ENCODE measurements at places on chromosomes 16 and 17. TPM values are rescaled to one million over a fixed set of nuclear protein-coding genes. Genes with fewer than 3 reads are reported as not detected.

SPATA2L gene
- total RNA-seq, result 18.4 TPM

GDE1 gene
- 128 TPM for total RNA-seq

- DNase-seq, result no peak
These were observed 1.4 kb upstream of the ABR start for GRCh38 chr17:1180958-1181752.

DNA sequence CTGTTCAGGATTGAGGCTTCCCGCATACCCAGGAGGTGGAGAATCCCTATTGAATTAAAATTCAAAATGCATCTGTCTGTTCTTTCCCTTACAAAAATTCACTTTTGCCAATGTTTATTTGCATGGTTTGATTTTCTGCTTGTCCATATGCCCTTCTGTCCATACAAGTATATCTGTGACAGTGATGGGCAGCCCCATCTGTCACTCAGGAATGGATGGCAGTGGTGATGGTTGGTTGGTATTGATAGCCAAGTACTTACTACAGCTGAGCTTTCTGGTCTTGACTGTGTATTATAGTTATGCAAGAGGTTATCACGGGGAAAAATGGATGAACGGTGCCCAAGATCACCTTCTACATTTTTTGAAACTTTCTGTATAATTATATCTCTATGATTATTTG is 171.0 kb downstream of the RBFOX1 start:
- no peak for DNase-seq

- DNase-seq, result peak; percentile 78
These were observed 252.3 kb downstream of the SNX29 start for GRCh38 chr16:12228602-12229499.

GRCh38 chr17:49226771-49227435 is 3.7 kb downstream of the PHOSPHO1 start:
- no peak for DNase-seq

Data from colonic mucosa (tissue), 4 donors.